ENCODE measurements at places on chromosomes 11 and 22. TPM values are rescaled to one million over a fixed set of nuclear protein-coding genes. Genes with fewer than 3 reads are reported as not detected.

- DNase-seq, result no peak
Observed at GRCh38 chr11:55172734-55173415, 89.1 kb upstream of the TRIM48 start.

DNA sequence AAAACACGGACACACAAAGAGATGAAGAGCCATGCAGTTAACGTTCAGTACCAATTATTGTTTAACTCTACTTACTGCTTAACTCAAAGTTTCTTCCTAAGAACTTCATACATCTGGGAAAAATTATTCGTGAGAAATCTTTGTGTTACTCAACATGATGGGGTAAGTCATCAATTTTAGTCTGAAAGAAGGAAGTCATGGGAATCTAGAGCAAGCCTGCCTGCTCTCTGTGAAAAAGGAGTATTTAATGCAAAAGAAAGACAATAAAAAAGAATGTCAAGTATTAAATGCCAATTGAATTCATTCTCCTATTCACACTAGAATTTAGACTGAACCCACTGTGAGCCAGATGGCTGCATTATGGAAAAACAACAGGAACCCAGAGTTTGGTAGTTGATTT is 16.0 kb downstream of the TMEM123 start:
- DNase-seq, result no peak

GRCh38 chr11:44258190-44258489 is 51.8 kb downstream of the ALX4 start:
- DNase-seq, result no peak

- DNase-seq, result peak; percentile 76
Observed at GRCh38 chr11:72569966-72570892, 104.0 kb downstream of the PDE2A start.

DNA sequence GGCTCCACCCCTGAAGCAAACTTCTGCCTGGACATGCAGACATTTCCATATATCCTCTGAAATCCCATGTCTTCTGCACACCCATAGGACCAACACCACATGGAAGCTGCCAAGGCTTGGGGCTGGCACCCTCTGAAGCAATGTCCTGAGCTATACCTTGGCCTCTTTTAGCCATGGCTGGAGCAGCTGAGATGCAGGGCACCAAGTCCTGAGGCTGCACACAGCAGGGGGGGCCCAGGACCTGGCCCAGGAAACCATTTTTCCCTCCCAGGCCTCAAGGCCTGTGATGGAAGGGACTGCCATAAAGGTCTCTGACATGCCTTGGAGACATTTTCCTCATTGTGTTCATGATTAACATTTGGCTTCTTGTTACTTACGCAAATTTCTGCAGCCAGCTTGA is 34.5 kb downstream of the SYT9 start:
- no peak for DNase-seq

DNA sequence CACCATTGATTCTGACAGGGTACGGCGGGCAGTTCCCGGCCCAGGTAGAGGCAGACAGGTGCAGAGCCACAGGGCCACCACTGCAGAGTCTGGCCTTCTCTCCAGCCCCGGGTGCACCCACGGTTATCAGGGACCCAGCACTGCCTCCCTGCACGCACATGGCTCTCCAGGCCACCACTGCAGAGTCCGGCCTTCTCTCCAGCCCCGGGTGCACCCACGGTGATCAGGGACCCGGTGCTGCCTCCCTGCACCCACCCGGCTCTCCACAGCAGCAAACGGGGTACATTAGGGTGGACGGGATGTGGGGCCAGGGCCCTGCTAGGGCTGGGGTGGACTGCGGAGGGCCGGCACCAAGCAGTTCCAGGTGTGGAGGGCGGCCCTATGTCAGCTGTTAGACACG is 272.9 kb downstream of the BRD1 start:
- DNase-seq, result no peak

GRCh38 chr11:120703358-120704152 is 192.0 kb downstream of the GRIK4 start:
- DNase-seq, result no peak

GRCh38 chr11:101127699-101128570 is 1.7 kb downstream of the PGR start:
- DNase-seq, result no peak

GRCh38 chr11:111361874-111362273 is 17.2 kb downstream of the POU2AF1 start:
- DNase-seq, result no peak

DNA sequence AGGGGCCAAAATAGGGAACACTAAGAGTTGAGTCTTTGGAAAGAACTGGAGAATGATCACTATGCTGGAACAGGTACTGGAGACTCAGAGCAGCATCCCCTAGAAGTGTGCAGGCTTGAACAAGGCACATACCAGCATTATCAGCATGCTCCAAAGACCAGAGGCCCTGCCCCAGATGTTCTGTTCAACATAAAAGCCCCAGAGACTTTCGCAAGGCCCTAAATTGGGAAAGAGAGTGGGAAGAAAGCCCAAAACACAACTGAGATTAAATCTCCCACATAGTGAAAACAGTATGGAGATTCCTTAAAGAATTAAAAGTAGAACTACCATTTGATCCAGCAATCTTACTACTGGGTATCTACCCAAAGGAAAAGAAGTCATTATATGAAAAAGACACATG is 9.4 kb downstream of the CNGA4 start:
- no peak for DNase-seq

DNA sequence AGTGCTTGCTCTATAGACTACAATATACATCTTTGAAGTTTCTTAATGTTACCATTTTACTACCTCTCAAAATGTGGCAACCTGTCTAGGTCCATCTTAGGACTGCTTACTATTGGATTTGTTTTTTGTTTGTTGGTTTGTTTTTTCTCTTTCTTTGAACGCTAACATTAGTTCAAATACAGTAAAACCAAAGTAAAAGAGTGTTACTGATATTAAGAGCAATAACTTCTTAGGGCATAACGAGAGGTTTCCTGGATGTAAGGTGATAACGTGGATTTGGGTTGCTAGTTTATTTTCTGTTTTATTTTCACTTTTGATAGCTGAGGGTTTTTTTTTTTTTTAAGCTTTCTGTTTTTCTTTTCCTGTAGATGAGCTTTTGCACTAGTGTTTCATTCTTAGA is 43.6 kb downstream of the TMEM135 start:
- no peak for DNase-seq

GRCh38 chr11:13608656-13609055 is 59.8 kb upstream of the FAR1 start:
- no peak for DNase-seq

DNA sequence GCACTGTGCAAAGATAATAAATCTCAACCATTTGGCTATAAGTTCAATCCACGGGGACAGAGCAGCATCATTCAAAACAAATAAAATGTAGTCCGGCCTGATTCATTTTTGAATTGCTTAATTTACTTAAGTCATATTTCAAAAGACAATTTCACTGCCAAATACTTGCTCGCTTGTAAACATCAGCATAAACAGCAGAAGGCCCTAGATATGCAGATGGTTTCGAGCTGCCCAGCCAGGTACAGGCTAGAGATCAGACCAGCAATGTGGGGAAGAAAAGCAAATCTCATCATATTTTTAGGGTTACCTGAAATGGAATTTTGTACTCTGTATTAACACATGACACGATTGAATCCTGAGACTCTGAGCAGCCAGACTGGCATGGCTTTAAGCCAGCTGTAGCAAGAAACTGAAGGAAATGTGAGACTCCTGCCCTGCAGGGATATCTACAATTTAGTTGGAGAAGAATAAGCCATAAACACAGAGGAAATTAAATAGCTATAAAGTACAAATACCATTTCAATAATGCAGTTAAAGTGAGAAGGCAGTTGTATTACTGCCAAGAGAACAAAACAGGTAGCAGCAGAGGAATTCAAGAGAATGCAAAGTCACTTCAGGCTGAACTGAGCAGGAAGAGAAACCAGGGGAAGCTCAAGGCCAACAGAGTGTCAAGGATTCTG is 440.3 kb downstream of the ETS1 start:
- DNase-seq, result no peak

GRCh38 chr11:110972640-110973039 is 260.4 kb upstream of the ARHGAP20 start:
- no peak for DNase-seq

DNA sequence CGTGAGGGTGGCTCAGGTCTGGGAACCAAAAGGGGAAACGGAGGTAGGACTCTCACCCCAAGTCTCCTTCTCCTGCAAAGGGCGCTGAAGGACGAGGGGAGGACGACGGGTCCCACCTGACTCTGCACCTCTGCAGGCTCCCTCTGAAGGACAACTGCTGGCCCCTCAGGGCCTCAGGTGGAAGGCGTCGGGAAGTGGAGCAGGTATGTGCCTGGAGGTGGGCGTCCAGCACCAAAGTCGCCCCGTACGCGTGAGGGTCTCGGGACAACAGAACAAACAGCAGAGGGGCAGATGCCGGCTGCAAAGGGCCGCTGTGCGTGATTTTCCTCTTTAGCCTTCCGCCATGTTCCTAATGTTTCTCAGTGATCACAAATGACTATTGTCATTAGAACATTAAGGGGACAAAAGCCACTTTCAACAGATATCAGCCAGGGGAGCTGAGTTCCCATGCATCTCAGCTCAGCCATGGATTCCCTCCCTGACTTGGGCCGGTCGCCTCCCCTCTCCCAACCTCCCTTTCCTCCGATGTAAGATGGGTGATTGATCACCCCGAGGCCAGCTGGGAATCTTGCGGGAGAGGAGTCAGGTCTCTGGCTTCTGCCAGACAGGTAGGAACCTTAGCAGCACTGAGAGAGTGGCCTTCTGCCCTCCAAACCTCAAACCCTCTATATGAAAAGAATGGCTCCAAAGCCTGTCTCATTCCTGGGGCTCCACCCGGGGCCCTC is 836 bp downstream of the SLC16A8 start:
- no peak for DNase-seq

- no peak for DNase-seq
Observed at GRCh38 chr22:35368386-35368785, 12.5 kb upstream of the HMOX1 start.

DNA sequence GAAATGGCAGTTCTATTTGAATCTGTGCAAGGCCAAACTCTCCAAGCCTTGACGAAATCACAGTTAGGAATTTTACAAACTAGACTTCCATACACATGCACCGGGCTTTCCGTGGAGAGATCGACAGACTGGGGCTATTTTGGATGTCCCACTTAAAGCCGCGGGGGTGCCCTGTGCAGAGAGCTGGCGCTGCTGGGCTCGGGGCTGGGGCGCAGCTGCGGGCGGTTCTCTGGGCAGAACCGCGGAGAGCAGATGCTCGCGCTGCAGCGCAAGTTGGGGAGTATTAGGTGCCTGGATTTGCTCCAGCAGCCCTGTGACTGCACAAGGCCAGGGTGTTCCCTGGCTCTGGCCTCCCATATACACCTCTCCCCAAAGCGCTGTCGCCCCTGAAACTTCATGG is 67.2 kb downstream of the SPATA19 start:
- no peak for DNase-seq

BDNF gene
- 0.37 TPM for total RNA-seq

GRCh38 chr11:60864856-60865513 is 2.4 kb upstream of the ZP1 start:
- DNase-seq, result no peak

GRCh38 chr22:37197451-37198257 is 9.6 kb upstream of the C1QTNF6 start:
- DNase-seq, result peak; percentile 60

GRCh38 chr11:96035031-96035739 is 111.3 kb upstream of the MTMR2 start:
- DNase-seq, result peak; percentile 48

- DNase-seq, result peak; percentile 89
Observed at GRCh38 chr11:126410649-126411048, 55.2 kb downstream of the ST3GAL4 start.

SMIM35 gene
- not detected for total RNA-seq

LINC01488 gene
- total RNA-seq, result 3.6 TPM

GRCh38 chr11:83648610-83649527 is 362.7 kb upstream of the CCDC90B start:
- DNase-seq, result no peak
